Stimulated activated CD8-positive, alpha-beta memory T cell treated with anti-CD3 and anti-CD28 coated beads, Interleukin-4, amount 100 ng/mL, for 1 hour (primary cell): ENCODE measurements at places on chromosomes 5 and 9.

- DNase-seq: no peak
Measured at GRCh38 chr5:3597167-3598007, 1.8 kb downstream of the IRX1 start.

DNA sequence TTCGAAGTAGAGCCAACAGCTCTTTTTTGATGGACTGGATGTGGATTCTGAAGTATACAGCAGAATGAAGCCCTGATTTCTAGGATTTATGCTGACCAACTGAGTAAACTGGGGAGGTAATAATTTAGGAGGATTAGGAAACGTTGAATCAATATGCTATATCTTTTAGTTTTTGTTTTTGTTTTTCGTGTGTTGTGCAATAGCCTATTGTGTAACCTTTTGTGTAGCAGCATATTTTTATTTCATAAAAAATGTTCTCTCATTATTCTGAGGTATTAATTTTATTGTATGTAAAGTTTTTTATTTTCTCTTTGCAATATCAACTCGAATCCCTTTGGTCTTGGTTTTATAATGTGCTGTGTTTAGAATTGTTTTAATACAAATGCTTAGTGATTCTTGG, 902.3 kb downstream of the EFNA5 start:
- no peak for DNase-seq

- no peak for DNase-seq
Measured at GRCh38 chr9:14560194-14560593, 133.0 kb downstream of the ZDHHC21 start.

DNA sequence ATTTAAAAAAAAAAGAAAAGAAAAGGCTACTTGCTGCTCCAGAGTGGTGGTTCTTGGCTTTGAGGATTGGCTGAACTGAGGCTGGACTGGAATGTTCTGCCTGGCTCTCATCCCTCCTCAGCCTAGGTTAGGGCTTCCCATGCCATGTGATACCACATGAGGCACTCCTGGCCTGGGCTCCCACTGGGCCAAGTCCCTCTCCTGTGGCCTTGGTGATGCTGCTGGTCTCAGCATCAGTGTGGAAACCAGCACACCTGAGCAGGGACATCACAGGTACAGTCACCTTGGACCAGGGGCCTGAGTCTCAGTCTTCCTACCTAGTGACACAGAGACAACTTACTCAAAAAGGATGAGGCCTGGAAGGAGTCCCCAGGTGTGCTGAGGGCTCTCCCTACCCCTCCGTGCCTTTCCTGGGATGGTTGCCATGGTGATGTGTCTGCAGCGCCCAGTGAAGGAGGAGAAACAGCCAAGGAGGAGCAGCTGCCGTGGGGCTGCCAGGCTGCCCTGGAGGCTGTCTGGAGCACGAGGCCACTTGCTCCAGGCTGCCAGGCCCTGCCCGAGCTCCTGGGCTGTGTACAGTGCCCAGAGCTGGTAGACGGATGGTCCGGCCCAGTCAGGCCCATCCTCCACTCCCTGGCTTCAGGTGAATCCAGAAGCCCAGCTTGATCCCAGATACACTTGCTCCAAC, 71.0 kb downstream of the WNK2 start:
- DNase-seq: no peak

DNA sequence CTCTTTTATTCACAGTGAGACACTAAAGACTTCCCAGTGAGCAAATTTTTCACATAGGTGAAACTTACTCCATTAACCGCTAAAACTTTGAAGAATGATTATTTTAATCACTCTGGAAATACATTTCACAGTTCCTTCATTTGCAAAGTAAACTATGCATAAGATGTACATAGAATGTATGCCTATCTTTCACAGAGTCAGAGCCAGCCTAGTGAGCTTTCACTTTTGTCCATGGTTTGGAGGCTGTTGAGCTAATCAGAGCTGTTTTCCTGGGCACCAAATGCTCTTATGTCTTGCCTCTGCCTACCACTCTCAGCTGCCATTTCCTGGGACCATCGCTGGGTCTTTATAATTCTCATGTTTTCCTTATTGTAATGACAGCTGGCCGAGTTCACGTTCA, 67.3 kb downstream of the PDE8B start:
- DNase-seq: no peak

GRCh38 chr5:149256451-149256850, 15.2 kb upstream of the AFAP1L1 start:
- no peak for DNase-seq
